WERI-Rb-1 (cell line): ENCODE measurements at places on chromosomes 1 and 21.

- DNase-seq: peak; percentile 81
These were observed 2.8 kb upstream of the KRTAP10-5 start for GRCh38 chr21:44583089-44583799.

DNA sequence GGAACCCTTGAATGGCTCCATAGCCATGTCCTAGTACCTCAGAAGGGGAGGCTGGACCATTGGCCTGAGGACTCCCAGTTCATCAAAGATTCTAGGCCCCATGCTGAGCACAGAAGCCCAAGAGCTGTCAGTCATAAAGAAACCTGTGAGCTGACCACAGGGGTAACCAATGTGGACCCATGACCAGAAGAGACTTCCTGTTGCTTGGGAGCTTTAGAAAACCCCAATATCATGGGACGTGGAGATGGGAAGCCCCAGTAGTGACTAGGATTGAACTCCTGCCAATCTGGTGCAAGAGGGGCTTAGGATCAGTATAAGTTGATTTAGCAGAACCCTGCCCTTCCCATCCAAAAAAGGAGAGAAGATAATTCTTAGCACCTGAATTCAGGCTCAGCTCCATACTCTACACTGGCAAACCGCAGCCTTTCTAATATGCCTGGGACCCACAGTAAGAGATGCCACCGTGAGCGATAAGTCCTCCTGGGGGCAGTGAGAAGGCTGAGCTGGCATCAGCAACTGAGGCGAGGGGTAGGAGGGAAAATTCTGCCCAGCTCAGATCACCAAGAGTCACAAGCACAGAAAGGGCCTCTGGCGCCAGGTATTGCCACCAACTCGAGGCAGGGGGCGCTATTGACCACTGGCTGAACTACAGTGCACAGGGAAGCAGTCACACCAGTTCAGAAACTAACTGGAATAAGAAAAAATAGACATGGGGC is 108.9 kb downstream of the CAPN8 start:
- peak; percentile 60 for DNase-seq

GRCh38 chr1:155181371-155182051 is 7.9 kb downstream of the TRIM46 start:
- DNase-seq: peak; percentile 11

DNA sequence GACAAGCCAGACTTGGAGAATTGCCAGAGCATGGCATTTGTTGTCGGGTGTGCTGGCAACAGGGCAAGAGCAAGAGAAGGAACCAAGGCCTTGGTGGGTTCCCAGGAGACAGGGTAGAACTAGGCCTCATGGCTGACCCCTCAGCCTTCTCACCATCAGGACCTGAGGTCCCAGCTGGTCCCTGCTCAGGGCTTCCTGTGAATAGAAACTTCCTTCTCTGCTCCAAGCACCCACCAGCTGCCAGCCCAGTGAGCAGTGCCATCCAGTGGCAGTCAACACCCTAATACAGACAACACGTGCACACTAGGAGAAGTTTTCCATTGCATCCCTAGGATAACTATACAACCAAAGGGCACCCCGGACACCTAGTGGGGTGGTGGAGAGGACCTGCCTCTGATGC is 22.8 kb downstream of the S100A6 start:
- peak; percentile 43 for DNase-seq

DNA sequence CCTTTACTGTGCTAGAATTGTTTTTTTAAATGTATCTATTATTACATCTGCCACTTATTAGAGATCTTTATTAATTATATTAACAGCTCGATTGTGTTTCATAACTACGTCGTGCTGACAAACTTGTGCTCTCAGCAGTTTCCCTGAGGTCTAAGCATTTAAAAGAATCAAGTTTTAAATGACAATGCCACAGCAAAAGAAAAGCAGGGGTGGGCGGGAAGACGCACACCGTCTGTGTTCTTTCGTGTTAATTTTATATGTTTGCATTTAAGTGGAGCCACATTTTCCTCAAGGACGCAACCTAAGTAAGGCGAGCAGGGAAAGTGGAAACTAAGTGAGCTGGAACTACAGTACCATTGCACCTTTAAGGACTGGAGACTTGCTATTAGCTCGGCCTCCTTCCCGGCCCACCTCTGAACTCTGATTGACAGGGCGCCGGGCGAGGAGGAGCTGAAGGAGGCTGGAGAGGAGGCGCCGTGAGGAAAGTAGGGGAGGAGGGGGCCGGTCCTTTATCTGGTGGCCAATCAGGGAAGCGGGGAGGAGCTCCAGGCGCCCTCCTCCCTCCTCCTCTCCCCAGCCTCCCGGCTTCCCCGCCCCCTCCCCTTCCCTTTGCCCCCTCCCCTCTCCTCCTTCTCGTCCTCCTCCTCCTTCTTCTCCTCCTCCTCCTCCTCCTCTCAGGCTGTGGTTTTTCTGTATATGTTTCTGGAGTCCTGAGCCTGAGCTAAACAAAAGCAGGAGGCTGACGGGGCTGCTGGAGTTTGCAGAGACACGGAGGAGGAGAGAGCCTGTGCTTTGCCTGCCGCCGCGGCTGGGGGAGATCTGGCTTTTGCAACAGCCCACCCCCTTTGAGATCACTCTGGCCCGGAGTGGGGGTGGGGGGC is at the start of gene PBX1:
TSS of gene PBX1 (plus strand) at position 724 of the 881 bp plus-strand sequence.
- peak; percentile 98 for DNase-seq

DNA sequence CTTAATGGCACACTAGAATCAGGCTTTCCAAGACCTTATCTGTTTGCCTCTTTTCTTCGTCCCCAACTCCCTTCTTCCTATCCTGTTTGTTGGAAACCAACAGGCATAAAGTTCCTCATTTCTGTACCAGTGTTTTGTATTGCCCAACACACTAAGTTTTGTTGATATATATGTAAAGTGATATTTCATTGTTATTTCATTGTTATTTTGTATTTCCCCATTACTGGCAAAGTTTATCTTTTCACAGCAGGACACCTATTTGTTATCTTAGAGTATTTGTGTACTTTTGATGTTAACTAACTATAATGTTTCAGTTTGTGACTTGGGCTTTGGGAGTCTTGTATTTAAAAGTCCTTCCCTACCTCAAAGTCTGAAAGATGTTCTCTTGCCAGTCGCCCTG is 27.1 kb downstream of the FAM20B start:
- DNase-seq: no peak

GRCh38 chr1:204356997-204357396 is 2.7 kb downstream of the PLEKHA6 start:
- no peak for DNase-seq
